CD4-positive, alpha-beta T cell treated with Interleukin-2 at 100 ng/mL for 4 hours (primary cell): ENCODE measurements at places on chromosomes 4 and X.
A peak's percentile ranks its signal among the peaks of the same experiment; 100 is the strongest.

DNA sequence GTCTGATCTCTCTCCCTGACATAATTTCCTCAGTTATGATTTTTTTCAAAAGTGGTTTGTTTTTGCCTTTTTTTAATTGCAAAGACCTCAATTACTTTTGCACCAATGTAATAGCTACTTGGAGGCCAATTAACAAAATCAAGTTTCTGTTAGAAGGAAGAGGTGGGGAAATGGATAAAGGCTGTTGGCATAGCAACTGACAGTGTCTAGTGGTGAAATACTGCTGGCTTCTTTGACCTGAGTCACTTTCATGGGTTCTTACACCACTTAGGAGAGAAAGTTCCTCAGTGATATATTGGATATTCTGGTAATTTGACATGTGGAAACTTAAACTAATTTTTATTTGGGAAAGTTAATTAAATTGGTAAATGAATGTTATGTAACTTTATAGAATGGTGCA is 26.5 kb upstream of the ATP8A1 start:
- no peak for DNase-seq

DNA sequence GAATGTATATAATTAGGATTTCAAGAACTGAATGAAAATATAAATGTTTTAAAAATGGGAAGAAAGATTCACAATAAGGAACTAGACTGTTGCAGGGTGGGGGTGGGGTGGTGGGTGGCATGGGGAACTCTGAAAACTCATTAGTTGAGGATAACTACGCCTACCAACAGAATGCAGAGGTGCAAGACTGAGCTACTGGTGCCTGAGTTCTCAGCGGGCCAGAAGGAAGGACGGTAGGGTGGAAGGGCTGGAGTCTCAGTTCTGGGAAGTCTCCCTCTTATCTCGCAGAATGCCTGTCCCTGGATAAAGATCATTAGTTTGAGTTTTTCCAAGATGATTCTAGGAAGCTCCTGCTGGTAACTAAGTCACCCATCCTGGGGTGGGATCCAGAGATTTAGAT is 1.3 kb upstream of the SOD3 start:
- no peak for DNase-seq

DNA sequence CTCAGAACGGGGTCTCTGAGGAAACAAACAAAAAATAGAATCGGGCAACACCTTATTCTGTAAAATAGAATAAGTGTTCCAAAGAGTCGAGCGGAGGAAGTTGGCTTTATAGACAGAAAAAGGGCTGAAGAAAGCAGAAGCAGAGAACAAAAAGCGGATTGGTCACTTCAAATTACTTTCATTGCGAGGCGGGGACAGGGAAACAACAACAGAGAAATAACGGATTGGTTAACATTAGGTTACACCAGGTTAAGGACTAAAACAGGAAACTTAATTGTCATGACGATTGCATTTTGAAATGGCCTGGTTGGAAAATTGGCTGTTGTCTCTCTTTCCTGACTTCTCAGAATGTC is 433 bp upstream of the COQ2 start:
- DNase-seq, result peak; percentile 45

DNA sequence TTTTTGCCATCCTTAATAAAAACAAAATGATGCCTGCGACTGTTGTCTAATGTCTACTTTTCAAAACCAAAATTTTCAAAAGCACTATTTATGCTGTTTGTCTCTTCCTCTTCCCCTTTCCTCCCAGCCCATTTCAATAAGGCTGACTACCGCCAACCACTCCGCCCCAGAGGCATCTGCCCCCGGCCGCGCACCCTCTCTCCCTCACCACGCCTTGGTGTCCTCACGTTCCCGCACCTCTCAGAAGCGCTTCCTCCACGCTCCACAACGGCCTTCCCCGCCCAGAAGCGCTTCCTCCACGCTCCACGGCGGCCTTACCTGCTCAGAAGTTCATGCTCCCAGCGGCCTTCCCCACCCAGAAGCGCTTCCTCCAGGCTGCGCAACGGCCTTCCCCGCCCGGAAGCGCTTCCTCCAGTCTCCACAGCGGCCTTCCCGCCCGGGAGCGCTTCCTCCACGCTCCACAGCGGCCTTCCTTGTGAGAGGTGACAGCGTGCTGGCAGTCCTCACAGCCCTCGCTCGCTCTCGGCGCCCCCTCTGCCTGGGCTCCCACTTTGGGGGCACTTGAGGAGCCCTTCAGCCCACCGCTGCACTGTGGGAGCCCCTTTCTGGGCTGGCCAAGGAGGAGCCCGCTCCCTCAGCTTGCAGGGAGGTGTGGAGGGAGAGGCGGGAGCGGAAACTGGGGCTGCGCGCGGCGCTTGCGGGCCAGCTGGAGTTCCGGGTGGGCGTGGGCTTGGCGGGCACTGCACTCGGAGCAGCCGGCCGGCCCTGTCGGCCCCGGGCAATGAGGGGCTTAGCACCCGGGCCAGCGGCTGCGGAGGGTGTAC is 490.4 kb upstream of the ZFP42 start:
- no peak for DNase-seq

DNA sequence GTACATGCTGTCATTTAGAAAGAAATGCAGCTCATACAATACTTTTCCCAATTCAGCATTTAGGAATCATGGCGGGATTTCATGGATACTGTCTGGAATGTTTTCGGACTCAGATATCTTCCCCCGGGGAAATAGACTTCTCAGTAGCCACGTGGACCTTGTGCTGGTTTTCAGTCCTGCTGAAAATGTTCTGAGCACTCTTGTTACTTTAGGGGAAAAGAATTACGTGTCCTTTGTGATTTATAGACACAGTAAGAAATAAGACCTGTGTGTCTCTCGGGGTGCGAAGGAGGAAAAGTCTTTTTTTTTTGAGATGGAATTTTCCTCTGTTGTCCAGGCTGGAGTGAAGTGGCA is 3.8 kb downstream of the CD99 start:
- no peak for DNase-seq

DNA sequence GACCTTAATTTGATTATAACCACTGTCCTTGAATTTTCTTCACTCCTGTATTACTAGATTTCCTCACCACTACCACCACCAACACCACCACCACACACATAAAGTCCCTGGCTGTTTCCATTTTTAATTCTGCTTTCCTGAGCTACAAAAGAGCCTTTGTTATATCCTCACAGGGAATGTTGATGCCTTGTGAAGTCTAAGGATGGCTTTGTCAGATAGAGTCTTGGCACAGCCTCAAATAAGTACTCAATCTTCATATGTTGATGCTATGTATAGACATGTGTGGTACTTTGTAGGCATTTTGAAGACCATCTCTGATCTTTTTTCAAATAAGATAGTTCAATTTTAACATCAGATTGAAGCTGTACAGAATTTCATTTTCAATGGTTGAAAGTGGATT is 1016.7 kb upstream of the LCORL start:
- no peak for DNase-seq

DNA sequence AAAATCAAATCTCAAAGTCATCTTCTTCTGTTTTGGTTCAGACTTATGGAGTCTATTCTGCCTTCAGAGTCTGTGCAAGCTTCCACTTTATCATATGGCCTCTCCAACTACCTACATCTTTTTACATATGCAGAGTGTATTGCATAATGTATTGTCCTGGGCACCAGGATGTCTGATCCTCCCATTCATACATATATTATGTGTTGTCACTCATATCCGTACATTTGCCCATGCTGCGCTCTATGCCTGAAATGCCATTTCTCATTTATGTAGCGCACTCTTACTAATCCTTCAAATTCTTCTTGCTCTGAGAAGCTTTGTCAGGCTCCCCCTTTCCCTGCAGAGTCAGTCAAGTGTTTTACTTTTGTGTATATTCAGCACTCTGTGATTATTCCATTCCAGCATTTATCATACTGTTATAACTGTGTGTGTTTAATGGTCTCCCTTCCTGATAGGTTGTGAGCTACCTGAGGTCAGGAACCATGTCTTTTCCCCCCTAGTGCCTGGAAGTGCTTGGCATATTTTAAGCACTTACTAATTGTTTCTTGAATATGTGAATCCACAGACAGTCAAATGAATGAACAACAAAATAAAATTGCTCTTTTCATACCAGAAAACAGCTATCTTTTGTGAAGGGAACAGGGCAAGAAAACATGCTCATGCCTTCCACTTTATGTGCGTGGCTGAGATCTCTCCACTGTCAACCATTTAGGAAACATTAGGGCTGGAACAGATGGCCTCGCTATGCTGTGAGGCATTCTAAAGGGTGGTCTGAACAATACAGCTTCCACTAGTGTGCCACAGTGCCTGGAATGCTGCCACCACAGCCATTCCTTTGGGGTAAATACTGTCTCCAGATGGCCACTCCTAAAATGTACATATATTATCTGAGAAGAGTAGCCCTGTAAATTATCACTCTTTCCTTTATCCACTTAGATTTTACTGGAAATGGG is 81.8 kb downstream of the GLUD2 start:
- no peak for DNase-seq

DNA sequence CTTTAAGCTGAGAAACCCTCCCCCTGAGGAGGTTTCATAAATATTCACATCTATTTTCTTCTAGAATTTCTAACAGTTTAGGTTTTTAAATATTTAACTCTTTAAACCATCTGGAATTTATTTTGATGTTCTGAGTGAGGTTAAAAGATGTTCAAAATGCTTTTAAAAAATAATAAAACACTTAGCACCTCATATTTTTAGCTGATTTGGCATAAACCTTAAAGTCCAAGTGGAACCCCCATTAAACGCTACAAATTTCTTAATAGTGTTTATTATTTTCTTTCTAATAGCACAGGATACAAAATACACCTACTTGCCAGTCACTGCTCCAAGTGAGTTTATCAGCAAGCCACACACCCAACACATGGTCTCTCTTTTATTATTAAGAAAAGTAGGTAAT is 277.2 kb downstream of the QDPR start:
- DNase-seq, result no peak

DNA sequence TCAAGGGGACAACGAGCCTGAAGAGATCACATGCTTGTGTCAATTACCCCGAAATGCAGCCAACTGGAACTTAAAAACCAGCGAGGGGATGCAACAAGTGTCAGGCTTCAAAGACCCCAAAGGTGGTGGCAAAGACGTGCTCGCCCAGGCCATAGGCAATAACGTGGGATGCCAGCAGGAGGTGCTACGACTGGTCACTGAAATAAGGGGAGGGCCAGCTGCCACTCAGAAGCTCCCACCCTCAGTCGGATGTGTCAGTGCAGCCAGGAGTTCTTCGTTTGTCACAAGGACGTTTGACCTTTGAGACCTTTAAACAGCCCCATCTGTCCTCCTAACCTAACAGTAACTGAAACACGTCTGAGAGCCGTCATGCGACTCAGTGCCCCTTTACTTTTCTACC is 556.8 kb upstream of the PCDH10 start:
- no peak for DNase-seq

DNA sequence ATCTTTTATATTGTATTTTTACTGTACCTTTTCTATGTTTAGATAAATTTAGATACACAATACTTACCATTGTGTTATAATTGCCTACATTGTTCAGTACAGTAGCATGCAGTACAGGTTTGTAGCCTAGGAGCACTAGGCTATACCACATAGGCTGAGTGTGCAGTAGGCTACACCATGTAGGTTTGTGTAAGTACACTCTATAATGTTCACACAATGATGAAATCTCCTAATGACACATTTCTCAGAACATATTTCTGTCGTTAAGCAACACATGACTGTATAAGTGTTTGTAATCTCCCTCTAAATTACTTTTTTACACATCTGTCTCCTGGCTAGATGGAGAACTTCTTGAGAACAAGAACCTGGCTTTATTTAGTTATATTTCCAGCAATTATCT is 40.3 kb downstream of the UCHL1 start:
- DNase-seq, result no peak

DNA sequence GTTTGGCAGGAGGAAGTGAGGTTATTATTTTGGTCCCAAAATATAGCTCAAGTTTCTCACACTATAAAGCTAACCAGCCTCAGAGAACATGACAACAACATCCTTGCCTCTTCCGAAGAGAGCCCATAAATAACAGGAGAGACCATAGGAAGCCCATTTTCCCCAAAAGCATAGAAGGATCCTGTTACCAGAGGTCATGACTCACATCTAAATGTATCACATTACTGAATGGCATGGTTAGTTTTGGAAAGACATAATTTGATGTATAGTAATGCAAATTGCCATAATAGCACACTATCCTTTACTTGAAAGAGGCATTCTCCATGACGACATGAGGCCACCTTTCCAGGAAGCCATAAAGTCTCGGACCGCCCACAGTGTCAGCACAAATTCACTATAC is 238.8 kb upstream of the GRIA3 start:
- no peak for DNase-seq

DNA sequence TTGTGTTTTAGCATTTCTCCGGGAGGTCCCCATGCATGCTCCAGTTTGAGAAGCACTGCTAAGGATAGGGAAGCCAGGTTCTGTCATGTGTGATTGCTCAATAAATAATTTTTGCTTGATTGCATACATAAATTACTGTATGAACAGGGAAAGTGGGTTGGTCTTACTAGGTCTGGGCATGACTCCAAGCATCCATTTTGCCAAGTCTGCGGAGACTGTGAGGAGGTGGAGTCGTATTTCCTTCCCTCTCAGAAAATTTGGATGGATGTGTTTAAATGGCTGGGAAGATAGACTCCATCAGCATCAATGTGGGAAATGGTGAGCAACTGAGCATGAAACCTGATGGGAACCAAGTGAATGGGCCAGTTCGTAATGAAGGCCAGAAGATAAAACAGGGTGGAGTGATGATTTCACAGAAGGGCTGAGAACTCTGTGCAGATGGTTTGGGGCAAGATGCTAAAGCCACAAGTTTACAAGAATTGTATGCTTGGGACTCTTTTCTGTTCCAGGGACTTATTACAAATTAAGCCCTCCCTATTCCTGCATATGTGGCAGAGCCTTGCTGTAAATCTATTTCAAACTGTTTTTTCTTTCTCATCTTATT is 84.1 kb downstream of the NHS start:
- DNase-seq, result no peak

DNA sequence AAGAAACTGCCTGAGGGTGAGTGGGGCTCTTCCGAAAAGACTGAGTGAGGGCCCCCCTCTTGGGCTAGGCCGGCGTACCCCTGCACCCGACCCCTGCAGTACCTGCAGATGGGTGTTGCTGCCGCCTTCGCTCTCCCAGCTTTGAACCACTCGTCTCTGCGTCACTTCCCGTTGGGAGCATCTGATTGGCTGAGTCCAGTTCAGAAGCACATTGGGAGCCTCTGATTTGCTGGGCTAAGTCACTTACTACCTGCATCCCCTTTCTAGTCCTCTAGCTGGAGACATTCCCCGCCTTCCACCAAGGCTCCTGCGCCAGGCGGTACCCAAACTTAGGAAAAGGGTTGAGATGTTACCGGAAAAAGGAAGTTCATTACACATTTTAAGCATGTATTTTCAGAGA is 20.4 kb upstream of the WWC2 start:
- no peak for DNase-seq

DNA sequence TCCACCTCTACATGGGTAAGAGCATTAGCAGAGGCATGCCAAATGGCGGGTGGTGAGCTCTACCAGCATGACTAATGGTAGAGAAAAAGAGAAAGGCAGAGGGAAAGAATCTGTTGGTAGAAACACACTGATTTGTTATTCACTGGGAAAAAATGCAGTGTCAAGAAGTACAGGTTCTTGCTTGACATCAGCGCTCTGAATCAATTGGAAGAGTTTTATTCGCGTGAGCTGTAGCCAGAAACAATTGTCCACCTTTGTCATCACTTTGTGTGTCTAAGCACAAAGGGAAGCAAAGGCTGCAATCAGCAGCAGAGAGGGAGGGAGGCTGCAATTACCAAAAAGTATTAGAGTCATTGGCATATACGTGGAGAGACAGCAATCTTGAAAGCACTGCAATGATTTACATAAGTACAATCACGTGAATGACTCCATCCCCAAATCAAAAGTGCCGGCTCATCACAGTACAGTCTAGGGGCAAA is 67.7 kb upstream of the HS3ST1 start:
- DNase-seq, result no peak
